Esophagus muscularis mucosa (tissue), 4 donors: ENCODE measurements at places on chromosomes 1 and 21.

DNA sequence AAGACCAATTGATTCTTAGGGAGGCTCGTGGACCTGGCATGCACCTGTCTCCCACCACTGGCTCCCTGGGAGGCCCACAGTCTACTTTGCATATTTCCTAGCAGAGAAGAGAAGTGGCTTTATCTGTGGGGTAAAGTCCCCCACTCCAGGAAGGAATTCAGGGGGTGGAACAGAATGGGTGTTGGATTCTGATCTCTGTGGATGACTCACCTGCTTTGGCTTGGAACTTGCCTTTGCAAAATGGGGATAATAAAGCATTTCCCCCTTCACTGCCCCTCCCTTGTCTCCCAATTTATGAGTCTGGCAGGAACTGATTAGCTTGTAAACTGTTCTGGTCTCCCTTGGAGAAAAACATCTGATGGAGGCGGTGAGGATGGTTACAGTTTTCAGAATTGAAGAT is 21.2 kb upstream of the OTUD3 start:
- DNase-seq, result no peak

DNA sequence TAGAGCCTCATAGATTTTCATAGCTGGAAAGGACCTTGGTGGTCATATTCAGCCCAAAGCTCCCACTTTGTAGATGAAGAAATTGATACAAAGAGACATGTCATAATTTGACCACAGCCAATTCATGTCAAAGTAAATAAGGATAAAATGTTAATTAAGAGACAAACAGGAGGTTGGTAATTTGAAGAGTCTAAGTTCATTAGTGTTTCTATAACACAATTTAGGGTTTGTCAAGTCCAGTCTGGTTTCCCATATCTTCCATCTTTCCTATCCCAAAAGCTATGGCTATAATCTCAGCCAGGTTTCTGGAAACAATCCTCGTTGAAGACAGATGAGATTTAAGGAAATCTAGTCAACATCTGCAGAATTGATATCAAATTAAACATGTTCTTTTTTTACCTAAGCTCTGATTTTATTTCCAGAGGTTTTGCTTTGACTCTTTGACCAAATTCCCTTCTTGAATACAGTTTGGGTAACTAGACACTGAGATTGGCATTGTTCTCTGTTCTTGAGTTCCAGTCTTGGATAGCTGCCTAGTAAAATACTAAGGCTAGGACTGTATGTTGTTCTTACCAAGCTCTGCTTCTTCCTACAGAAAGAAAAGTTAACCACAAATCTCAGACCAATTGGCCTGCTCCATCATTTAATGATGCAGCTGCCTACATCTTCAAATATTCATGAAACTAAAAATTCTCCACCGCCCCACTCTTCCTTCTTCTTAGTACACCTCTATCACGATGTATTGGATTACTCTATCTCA is 62.0 kb downstream of the SLC44A5 start:
- DNase-seq, result no peak

DNA sequence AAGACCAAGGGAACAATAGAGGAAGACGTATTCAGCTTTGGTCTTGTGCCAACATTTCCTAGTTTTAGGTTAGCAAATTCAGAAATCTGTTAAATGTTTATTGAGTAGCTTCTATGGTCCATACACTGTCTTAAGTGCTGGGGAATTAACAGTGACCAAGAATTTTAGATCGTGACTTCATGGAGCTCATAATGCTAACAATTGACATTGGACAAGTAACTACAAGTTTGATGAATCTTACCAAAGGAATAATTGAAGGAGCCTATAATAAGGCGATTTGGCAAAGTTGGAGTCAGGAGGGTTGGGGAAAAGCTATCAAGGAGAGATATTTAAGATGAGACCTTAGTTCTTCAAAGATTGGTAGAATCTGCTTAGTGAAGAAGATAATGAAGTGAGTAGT is 1.4 kb upstream of the SLAMF9 start:
- no peak for DNase-seq

DNA sequence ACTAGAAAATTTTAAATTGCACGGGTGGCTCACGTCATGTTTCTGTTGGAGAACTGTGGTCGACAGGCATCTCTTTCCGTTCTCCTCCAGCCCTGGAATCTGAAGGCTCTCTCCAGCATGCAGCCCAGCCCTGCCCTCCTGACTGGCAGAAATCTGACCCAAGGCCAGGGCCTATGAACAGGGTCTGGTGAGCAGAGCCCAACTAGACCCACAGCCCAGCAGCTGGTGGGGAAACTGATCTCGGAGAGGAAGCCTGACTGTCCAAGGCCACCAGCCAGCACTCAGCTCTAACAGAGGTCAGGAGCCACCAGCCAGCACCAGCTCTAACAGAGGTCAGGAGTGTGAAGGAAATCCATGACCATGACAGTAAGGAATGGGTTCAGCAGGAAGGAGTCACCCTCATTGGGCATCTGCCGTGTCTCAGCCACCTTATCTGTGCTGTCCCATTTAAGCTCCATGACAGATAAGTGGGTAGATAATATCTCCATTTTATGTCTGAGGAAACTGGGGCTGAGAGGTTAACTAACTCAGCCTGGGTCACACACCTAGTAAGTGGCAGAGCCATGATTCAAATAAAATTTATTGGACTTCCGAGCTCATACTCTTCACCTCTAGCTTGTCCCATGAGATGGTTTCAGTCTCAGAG is 20.2 kb upstream of the PKP1 start:
- peak; percentile 60 for DNase-seq

GRCh38 chr1:207103892-207104373 is at the start of gene C4BPA:
Gene C4BPA, plus strand, starts transcription at chr1:207104233. Its CDS starts 8,793 bp downstream, at chr1:207113026.
- no peak for DNase-seq

GRCh38 chr21:23811805-23812204 is 1795.5 kb downstream of the MRPL39 start:
- DNase-seq, result no peak

DNA sequence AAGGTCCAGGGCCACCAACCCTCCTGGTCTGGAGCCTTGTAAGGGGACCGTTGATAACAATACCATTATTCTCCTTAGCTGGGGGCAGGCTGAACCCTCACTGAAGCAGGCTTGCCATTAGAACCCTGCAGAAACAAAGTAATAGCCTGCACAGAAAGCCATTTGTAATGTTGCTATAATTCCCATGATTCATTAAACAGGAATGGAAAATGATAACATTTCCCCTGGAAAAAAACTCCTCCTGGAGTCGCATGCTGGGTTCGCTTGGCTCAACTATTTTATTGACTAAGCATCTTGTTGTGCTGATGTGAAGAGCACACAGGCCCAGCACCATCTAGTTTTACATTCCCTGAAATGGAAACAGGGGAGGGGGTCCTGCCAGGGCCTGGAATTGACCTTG is 155.6 kb upstream of the CSF3R start:
- DNase-seq, result no peak

DNA sequence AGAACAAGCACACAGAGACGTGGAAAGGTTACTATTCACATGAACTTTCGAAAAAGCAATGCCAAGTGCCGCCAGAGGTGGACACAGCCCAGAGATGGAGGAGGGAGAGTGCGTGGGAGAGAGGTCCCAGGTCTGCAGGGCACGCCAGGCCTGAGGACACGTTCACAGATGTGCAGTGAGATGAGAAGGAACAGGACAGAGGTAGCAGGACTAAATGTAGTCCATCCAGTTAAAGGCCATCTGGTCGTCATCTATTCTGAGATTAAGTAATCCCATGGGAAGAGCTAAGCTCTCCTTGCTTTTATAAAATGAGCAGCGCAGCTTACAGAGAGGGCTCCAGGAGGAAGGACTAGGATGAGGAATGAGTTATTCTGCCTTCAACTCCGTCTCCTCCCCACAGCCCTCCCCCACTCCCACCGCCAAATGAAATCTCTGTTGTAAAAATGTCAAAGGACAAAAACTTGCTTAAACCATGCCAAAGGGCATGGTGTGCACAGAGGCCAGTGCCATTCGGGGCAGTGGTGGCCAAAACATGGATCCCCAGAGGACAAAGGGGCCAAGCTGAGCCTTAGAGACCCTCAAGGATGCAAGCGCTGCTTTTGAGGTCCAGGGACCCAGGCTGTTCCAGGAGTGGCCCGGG is 85.4 kb upstream of the SLC25A33 start:
- no peak for DNase-seq

DNA sequence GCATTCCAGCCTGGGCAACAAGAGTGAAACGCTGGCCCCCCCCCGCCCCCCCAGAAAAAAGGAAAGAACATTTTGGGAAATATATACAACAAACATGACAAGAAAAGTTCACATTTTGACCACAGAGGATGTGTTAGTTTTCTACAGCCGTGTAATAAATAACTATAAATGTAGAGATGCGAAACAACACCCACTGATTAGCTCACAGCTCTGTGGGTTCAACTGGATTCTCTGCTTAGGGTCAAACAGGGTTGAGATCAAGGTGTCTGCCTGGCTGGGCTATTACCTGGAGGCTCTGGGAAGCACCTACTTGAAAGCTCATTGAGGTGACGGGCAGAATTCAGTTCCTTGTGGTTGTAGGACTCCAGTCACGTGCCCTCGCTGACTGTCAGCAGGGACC is 11.1 kb upstream of the VPS26C start:
- DNase-seq, result no peak

DNA sequence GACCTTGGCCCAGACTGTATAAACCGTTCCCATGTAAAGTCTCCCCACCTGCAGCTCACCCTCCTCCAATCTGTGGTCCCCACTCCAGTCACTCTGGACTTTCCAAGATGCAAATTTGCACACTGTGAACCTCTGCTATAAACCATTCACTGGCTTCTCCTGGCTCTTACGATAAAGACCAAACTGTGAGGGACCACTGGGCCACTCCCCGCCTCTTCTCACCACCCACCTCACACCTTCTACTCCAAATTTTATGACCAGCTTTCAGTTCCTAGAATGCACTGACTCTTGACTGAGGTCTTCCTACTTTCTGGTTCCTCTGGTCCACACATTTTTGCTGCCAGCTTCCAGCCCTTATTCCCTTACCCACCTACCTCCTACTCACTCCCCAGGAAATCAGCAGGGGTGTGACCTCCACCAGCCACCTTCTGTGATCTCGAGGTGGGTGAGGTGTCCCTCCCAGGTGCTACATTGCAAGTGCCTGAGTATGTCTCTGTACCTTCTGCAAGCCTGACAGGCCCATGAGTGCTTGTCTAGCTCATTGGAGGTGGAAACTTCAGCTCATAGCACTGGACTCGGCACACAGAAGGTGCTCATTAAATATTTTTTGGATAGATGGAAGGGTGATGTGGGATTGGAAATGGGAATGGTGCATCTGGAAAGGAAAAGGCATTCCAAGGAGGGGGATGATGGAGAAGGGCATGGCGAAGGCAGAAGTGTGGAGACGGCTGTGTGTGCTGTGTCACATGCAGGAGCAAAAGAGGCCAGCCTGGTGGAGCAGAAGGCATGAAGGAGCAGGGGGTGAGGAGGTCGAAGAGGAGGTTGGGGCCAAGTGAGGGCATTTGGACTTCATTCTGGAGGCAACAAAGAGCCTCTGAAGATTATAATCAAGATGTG is 15.6 kb upstream of the CSF1 start:
- no peak for DNase-seq

DNA sequence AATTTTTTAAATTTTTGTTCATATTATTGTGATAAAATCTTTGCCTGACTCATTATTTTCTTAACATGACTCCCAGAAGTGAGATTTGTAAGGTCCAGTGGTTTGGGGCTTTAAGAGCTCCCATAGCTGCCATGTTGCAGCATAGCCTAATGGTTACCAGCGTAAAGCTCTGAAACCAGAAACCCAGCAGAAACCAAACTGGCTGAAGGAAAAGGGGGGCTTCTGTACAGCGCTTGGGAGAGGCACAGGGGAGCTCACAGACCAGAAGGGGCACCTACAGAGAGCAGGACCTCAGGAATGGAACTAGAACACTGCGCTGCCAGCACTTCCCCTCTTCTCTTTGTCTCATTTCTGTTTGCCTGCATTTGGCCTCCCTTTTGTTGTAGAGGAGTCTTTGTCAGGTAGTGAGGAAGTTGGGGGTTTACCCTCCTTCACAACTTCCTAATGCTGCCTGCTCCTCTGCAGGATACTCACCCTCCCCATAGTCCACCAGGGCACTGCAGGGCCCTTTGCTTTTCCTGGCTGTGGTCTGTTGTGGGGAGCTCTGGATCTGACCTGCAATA is 2.6 kb upstream of the PYCR2 start:
- DNase-seq, result no peak

DNA sequence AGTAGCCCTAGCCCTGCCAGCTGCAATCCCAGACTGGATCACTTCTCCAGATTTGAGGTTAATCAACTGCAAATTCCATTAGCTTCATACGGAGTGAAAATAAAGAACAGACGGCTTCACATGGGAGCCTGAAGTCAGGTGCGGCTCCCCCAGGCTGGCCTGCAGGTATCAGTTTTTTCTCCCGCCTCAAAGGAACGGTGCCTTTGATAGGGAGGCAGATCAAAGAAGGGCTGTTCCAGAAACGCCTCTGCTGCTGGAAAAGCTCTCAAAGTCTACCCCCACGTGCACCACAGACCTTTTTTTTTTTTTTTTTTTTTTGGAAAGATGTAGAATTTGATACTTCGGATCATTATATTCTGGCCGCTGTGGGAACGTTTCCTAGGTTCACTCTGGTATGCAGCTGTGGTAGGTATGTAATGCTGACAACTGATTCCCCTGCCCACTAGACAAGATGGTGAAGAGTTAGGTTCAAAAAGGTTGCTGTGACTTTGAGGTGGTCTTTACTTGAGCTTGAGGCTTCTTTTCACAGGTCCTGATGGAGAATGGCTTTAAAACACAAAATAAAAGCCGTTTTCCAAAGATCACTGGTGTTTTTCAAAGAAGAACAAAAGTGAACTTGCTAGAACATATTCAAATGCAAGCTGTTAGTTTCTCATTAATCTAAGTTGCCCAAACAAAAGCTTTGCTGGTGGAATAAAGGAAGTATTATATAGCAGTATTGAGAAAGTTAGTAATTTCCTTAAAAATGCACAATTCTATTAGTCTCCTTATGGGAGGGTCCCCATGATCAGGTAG is 189.0 kb upstream of the NFIA start:
- no peak for DNase-seq

GRCh38 chr1:229043115-229043514 is 227.8 kb upstream of the RAB4A start:
- DNase-seq, result peak; percentile 7

DNA sequence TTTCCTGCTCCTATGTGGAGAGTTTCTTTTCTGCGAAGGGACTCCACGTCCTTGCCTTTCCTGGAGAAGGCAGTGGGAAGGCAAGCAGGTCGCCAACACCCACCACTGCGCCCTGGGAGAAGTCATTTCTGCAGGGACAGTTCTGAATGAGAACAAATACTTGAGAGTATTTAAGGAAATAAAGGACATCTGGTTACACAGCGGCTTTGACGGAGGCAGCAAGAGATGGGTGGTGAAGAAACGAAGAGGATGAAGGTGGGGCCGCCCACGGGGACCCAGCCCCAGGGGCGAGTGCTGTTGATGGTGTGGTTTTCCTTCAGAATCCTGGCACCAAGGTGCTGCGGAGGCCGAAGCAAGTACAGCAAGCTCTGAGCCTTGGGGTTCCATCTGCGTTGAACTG is 75.5 kb downstream of the PSMG1 start:
- no peak for DNase-seq
